Upper lobe of right lung (tissue), 1 donor: ENCODE measurements at places on chromosomes 1 and 21.

- DNase-seq: no peak
These were observed 143.5 kb upstream of the GORAB start for GRCh38 chr1:170388489-170388888.

DNA sequence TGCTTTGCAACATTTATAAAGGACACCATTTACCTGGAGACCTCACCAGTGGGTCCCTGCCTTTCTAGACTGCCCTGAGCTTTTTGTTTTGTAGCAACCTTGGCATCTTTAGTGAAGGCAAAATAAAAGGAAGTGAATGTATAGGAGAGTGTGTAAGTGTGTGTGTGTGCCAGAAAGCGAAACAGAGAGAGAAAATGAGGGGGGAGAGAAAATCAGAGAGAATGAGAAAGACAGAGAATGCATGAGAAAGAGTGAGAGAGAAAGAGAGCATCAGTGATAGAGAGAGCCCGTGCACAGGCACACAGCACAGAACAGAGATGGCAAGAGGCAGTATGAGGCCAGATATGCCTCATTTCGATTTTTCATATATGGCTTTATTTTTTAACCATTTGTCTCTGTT, 57.5 kb downstream of the HSD3B1 start:
- no peak for DNase-seq

- DNase-seq: no peak
These were observed 4.4 kb downstream of the CASP9 start for GRCh38 chr1:15519625-15520024.

GRCh38 chr1:30778154-30778978, 20.8 kb upstream of the LAPTM5 start:
- DNase-seq: no peak

DNA sequence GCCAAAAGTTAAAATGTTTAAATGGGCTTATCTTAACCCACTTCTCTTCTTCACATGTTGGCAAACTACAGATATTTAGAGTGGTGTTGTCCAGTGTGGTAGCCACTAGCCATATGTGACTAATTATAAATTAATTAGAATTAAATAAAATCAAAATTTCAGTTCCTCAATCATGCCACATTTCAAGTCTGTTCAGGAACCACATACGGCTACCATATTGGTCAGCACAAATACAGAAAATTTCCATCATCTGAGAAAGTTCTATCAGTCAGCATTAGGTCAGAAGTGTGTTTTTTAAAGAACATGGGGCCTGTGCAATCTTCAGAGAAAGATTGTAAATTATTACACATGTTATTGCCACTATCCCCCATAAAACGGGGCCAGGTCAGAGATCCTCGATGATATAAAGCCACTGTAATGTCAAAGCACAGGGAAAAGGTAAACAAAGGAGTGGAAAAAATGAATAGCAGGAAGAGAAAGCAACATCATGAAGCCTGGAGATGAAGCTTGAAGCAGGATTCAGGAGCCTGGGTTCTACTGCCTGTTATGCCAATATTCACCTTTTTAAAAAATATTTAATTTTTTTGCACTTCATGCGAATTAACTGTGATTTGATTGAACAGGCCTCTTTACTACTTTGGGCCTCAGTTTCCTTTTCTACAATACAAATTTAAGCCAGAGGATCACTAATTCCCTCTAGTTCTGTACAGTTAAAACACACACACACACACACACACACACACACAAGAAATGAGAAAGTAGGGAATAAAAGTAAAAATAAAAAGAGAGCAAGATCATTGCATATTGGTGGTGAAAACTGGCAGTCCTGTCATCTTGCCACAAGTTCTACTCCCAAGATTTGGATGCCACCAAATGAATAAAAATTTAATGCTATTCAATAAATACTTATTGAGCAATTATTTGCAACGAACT, 2.3 kb downstream of the RSBN1 start:
- DNase-seq: no peak
